Vagina (tissue), 2 donors: ENCODE measurements at places on chromosomes 11 and 22. TPM values are rescaled to one million over a fixed set of nuclear protein-coding genes. Genes with fewer than 3 reads are reported as not detected.
A peak's percentile ranks its signal among the peaks of the same experiment; 100 is the strongest.

The KRTAP5-10 gene
- total RNA-seq = not detected

The GLB1L2 gene
- total RNA-seq = 2.0 TPM

The SOX10 gene
- total RNA-seq = 3.2 TPM

The MMP11 gene
- 6.4 TPM for total RNA-seq

The SLC22A12 gene
- not detected for total RNA-seq

The FKBP2 gene
- total RNA-seq = 66.0 TPM

The KIRREL3 gene
- total RNA-seq = not detected

The C11orf87 gene
- total RNA-seq = not detected

The C22orf42 gene
- total RNA-seq = not detected

DNA sequence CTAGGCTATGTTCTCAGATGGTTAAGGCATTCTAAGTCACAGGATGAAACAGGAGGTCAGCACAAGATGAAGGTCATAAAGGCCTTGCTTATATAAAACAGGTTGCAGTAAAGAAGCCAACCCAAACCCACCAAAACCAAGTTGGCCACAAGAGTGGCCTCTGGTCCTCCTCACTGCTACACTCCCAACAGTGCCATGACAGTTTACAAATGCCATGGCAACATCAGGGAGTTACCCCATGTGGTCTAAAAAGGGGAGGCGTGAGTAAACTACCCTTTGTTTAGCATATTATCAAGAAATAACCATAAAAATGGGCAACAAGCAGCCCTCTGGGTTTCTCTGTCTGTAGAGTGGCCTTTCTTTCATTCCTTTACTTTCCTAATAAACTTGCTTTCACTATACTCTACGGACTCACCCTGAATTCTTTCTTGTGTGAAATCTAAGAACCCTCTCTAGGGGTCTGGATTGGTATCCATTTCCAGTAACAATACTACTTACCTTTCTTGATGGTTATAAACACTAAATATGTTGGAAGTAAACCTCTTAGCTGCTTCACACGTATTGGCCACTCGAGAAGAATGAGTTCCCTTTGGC, 1237.9 kb downstream of the FAM181B start:
- no peaks in the 10 kb centered on the region for H3K4me1 ChIP-seq
- H3K27ac ChIP-seq = no peak overlapping the region
- DNase-seq = no peak

DNA sequence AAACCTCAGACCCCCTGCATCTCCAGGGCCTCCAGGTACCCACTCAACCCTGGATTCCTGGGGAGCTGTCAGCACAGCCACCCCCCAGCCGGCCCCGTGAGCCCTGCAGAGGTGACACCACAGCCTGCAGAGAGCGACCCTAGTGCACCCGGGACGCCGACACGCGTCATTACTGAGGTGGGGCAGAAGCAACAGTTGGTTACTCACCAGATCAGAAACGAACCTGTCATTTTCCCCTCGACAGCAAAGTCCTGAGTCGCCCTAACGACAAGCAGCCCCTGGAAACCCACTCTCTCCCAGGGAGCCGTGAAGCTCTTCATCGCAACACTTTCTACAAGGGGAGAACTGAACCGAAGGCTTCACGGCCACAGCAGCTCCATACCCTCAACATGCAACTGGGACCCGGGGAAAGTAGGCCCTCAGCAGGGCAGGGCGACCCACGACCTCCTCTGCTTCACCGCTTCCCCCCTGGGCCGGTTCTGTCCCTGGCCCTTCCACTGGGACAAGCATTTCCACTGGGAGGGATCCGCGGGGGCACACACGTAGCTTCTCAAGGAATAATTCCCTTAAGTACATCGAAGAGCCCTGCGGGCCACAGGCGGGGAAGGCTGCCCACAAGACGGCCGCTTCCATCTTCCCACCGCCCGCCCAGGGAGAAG, 1.6 kb downstream of the BRD1 start:
- H3K27me3 ChIP-seq = no peaks in the 10 kb centered on the region
- peak overlapping the region; percentile 88 for H3K27ac ChIP-seq
- DNase-seq = no peak
- peaks cover 29% of the 10 kb centered on the region for H3K36me3 ChIP-seq
- peak overlapping the region; percentile 86 for H3K4me3 ChIP-seq

DNA sequence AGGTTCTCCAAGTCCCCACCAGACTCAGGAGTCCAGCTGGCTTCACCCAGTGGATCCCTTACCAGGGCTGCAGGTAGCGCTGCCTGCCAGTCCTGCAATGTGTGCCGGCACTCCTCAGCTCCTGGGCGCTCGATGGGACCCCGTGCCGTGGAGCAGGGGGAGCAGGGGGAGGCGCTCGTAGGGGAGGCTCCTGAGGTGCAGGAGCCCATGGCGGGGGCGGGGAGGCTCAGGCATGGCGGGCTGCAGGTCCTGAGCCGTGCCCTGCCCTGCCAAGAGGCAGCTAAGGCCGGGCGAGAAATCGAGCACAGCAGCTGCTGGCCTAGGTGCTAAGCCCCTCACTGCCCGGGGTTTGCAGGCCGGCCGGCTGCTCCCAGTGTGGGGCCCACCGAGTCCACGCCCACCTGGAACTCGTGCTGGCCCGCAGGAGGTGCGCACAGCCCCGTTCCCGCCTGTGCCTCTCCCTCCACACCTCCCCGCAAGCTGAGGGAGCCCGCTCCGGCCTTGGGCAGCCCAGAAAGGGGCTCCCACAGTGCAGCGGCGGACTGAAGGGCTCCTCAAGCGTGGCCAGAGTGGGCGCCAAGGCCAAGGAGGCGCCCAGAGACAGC, 792.9 kb upstream of the CCDC179 start:
- H3K27me3 ChIP-seq = no peaks in the 10 kb centered on the region
- H3K4me3 ChIP-seq = no peak overlapping the region
- no peaks in the 10 kb centered on the region for H3K36me3 ChIP-seq
- H3K27ac ChIP-seq = no peak overlapping the region
- no peaks in the 10 kb centered on the region for H3K4me1 ChIP-seq

DNA sequence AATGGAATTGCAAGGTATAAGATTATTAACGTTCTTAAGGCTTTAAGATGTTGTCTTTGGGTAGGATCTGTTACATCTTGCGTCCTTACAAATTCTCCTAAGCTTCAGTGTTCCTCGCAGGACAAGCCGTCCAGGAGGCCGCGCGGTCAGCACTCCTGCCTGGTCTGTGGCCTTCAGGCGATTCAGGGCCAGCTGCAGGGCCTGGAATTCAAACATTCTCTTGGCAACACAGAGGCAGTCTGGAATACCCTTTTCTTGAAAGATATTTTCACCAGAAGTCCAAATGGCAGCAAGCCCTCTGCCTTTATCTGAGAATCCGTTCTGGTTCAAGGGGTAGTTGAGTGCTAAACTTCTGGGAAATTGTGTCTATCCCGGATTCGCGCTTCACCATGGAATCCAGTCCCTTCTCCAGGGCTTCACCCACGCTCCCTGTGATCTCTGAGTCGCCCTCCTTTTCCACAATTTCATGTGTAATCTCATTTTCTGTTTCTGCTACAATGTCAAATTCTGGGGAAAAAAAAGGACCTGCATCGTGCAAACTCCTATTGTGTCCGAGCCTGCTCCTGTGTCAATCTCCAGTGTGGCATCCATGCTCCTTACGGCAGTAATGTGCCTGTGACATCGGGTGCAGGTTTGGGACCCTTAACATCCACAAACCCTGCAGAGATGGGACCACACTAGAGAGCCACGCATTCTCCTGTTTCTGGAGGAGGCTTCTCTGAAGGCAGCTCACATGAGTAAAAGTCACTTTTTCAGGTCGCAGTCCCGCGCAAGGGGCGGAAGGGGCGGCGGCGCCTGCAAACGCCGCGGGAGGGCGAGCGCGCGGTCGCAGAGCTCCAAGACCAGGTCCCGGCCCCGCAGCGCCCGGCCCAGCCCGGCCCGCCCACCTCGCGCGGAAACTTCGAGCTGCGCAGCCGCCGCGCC, 25.4 kb upstream of the SORL1 start:
- no peak overlapping the region for H3K27ac ChIP-seq
- no peak for DNase-seq
- H3K4me1 ChIP-seq = peaks cover 12% of the 10 kb centered on the region
- no peaks in the 10 kb centered on the region for H3K27me3 ChIP-seq
- no peaks in the 10 kb centered on the region for H3K36me3 ChIP-seq

DNA sequence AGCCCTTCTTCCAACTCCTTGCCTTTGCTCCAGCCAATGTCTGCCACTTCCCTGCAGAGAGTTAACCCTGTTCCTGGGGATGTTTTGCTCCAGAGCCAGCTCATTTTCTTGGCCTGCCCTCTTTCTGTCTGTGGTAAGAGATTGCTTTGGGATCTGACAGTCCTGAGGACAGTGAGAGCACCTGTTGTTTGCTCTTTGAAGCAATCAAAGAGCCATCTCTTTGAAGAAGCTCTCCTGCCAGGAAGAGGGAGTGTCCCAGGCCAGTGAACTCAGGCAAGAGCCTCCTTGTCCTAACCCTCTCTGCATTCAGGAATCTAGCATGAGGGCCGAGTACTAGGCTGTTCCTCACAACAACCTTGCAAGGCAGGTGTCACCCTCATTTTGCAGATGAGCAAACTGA, 42.2 kb downstream of the TRAF6 start:
- no peak for DNase-seq
- peaks cover 8% of the 10 kb centered on the region for H3K4me1 ChIP-seq
- no peaks in the 10 kb centered on the region for H3K27me3 ChIP-seq
- H3K4me3 ChIP-seq = no peak overlapping the region

GRCh38 chr11:450809-451451, 851 bp downstream of the PTDSS2 start:
- H3K36me3 ChIP-seq = no peaks in the 10 kb centered on the region
- H3K4me3 ChIP-seq = peak overlapping the region; percentile 71
- DNase-seq = no peak
- H3K27ac ChIP-seq = peak overlapping the region; percentile 83
- H3K4me1 ChIP-seq = peaks cover 35% of the 10 kb centered on the region
- no peaks in the 10 kb centered on the region for H3K27me3 ChIP-seq

DNA sequence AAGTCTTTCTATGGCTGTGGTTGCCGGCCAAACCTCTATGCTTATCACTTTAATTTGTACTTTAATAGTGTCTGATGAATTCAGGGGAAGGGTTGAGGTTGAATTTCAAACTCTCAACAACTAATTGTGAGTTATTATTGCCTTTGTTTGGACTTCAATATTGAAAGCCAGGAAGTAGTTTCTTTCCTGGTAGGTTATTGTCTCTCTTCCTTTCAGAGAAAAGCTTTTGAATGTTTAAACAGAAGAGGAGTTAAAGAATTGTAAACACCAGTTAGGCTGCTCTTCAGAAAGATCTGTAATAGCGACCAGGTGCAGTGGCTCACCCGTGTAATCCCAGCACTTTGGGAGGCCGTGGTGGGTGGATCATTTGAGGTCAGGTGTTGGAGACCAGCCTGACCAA, 22.2 kb downstream of the NNMT start:
- H3K36me3 ChIP-seq = no peaks in the 10 kb centered on the region
- no peak for DNase-seq
- H3K27me3 ChIP-seq = no peaks in the 10 kb centered on the region
- peaks cover 52% of the 10 kb centered on the region for H3K4me1 ChIP-seq
- H3K4me3 ChIP-seq = no peak overlapping the region

DNA sequence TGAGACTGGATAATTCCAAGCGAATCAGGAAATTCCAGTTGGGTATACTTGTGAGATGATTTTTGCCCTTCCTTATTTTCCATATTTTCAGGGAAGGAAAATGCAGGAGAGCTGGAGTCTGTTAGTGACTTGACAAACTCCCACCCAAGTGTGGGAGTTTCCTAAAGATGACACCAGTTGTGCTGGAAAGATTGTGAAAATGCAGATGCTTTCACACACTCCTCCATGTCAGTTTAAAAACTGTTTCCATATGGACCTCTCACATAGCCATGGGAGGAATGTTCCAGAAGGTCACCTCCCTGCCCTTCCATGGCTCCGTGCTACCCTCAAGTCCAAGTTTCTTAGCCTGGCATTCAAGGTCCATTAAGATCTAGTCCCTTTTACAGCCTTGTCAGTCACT, 350.7 kb upstream of the NARS2 start:
- no peaks in the 10 kb centered on the region for H3K27me3 ChIP-seq
- H3K4me1 ChIP-seq = no peaks in the 10 kb centered on the region
- no peak overlapping the region for H3K4me3 ChIP-seq
- DNase-seq = no peak
- no peak overlapping the region for H3K27ac ChIP-seq
- H3K36me3 ChIP-seq = no peaks in the 10 kb centered on the region

- DNase-seq = no peak
- no peak overlapping the region for H3K27ac ChIP-seq
- H3K27me3 ChIP-seq = no peaks in the 10 kb centered on the region
- H3K4me3 ChIP-seq = no peak overlapping the region
- H3K4me1 ChIP-seq = no peaks in the 10 kb centered on the region
- H3K36me3 ChIP-seq = no peaks in the 10 kb centered on the region
Measured at GRCh38 chr11:101917226-101917625, 904 bp upstream of the ANGPTL5 start.

DNA sequence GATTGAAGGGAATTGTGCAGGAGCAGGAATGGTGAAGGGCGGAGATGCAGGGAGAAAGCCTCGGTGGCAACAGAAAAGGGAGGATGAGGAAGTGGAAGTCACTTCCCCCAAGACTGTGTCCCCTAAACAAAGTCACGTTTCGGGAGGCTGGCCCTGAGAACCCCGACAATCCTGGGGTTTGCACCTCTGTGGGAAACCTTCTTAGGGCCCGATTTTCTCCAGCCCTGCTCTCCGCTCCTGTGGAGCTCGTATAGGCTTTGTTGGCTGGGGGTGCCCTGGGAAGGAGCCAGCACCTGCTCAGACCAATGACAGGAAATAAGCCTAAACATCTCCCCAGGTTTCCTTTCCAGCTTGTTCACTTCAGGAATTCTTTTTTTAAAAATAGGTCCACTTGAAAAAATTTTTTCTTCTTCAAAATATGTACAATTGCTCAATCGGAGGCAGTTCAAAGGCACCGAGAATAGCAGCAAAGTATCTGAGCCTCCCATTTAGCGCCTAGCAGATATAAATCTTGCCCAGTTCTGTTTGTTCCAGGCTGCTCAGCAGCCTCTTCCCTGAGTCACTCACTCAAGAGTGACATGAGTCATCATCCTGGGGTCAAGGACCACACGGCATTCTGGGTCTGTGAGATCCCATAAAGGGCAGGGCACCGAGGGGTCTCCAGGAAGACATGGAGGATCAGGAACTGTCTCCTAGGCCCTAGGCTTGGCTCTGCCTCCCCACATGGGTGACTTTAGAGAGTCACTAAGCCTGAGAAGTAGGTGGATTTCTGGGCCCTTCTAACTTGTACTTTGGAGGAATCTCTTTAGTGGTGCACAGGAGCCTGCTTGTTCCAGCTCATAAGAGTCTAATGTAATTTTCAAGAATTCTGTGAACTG, 34.0 kb downstream of the IRAG1 start:
- no peak overlapping the region for H3K4me3 ChIP-seq
- DNase-seq = no peak
- no peaks in the 10 kb centered on the region for H3K27me3 ChIP-seq
- peaks cover 59% of the 10 kb centered on the region for H3K4me1 ChIP-seq
- H3K36me3 ChIP-seq = no peaks in the 10 kb centered on the region
- H3K27ac ChIP-seq = peak overlapping the region; percentile 82
